ENCODE measurements at places on chromosomes 7 and 10.

DNA sequence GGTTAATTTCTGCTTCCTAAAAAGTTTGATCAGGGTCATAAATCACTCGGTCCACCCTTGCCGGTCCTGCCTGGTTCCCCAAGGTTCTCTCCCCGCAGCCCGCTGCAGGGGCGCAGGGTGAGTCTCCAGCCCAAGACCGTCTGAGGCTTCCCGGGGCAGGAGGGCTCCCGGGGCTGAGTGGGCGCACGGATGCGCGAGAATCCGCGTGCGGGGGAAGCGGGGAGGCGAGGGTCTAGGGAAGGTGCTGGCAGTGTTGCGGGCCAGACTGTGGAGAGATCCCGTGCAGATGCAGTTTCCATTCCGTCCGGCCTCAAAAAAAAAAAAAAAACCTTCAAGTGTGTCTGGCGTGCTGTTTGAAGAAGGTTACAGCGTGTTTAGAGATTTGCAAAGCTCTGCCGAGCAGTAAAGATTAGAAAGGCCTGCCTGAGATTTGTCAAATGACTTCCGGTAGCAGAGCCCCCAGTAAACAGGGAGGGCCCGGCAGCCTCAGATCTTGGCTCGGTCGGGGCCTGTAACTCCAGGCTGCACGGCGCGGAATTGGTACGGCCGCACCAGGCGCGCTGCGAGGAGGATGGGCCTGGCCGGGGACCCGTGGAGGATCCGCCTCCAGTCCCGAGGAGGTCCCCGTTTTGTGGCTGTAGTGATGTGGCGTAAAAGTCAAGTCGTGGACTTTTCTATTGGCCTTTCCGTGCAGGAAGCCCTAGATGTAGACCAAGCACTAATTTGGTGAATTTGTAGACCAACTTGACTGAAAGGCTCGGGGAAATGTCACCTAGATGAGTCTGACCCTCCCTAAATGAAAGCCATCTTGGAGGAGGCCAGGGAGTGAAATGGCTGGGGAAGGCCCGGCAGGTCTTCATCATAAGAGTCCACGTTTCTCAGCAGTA, 293.2 kb upstream of the NFE2L3 start:
- DNase-seq: no peak

DNA sequence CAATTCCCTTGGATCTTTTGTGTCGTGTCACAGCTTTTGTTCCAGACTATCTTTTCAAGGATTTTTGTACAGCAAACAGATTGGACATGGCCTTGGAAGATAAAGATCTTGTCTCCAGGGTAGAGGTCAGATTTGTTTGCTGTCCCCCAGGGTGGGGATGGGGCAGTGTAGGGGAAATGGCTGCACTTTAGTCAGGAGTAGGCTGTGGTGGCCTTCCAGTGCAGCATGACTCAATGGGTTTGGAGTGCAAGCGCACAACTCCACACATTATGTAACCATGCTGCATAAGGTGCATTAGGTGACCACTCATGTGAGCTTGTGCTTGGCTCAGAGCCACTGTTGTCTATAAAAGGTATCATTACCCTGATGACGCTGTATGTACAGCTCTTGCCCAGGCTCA, 23.9 kb upstream of the ADAMTS14 start:
- DNase-seq: no peak

- DNase-seq: no peak
These were observed 183.4 kb downstream of the DNAJB6 start for GRCh38 chr7:157520249-157520648.

GRCh38 chr10:124539935-124540641, 78.5 kb downstream of the LHPP start:
- DNase-seq: peak; percentile 56

- DNase-seq: no peak
These were observed 312.1 kb downstream of the PRKG1 start for GRCh38 chr10:51386248-51386885.

DNA sequence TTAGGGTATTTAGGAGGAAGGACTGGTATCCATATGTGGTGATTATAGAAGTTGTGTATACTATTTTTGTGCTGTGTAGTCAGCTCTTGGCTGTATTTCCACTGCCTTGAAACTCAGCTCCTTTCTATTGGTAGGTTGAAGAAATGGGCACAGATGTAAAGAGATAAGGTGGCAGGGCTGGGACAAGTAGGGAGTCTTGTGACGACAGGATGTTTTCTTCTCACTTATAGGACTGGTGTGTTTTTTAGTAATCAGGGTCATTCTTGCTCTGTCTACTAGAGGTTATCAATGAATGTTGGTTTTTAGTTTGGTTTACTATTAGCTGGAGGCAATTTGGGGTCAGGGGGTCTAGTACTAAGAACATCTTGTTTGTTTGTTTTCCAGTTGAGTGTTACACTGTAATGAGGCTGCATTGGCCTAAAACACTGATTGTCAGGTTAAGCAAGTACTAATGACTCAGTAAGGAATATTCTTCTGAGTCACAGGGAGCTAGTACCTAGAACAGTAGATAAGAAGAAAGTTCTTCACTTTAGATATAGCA, 11.8 kb downstream of the UBN2 start:
- DNase-seq: no peak

- DNase-seq: no peak
These were observed 16.0 kb downstream of the HIF1AN start for GRCh38 chr10:100551738-100552137.

DNA sequence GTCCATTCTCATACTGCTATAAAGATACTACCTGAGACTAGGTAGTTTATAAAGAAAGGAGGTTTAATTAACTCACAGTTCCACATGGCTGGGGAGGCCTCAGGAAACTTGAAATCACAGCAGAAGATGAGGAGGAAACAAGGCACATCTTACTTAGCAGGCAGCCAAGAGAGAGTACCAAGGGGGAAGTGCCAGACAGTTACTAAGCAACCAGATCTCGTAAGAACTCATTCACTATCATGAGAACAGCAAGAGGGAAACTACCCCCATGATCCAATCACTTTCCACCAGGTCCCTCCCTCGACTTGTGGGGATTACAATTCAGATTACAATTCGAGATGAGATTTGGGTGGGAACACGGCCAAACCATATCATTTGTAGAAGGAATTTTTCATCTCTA, 36.3 kb downstream of the NHLRC2 start:
- no peak for DNase-seq

GRCh38 chr7:107046491-107047259, 2.2 kb downstream of the PRKAR2B start:
- DNase-seq: no peak
